ENCODE measurements at places on chromosomes 2 and 18.

GRCh38 chr2:69692424-69692823 lies 48.9 kb upstream of the AAK1 start:
- no peak for DNase-seq

- no peak for DNase-seq
Measured at GRCh38 chr18:12027046-12027445, 45.7 kb downstream of the IMPA2 start.

- no peak for DNase-seq
Measured at GRCh38 chr2:240622531-240623235, 2.6 kb upstream of the GPR35 start.

GRCh38 chr18:39007031-39007902 lies 1441.7 kb upstream of the CELF4 start:
- DNase-seq = no peak

GRCh38 chr18:47872426-47872825 lies 58.0 kb downstream of the SMAD2 start:
- DNase-seq = no peak

DNA sequence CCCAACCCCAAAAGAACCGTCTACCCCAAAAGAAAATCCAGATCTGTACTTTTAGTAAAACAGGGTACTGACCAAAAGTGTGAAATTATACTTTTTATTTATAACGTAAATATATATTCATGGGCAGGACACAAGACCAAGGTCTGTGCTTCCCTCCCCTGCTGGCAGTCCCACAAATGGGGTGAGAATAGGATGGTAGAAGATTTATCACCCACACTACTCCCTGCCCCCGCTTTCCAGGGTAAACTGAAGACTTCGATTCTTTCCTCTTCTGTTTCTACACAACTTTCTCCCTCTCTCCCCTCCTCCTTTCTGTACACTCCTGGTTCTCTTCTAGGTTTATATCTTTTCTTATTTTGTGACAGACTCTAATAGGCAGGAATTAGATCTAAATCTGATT lies 79.7 kb downstream of the MDH1 start:
- no peak for DNase-seq

Data from GM12865 (cell line).